ENCODE measurements at places on chromosomes 6 and 20.

DNA sequence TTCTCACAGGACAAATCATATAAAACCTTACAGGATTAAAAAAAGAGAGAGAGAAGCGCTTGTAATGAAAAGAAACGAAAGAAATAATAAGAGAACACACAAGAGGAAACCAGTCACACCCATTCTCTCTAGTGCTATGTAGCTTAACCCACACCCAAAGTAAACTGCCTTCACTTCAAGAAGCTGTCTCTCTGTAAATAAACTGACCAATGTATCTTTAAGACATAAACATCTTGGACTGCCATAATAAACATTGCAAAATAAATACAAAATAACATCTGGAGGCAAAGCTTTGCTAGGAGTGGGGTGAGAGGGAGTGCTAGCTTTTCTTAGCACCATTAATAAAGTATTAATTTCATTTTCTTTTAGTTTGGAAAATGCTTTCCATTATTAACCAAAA, 61.6 kb upstream of the RNF146 start:
- no peak for DNase-seq

- DNase-seq, result no peak
These were observed 119.4 kb downstream of the SASH1 start for GRCh38 chr6:148461986-148462577.

DNA sequence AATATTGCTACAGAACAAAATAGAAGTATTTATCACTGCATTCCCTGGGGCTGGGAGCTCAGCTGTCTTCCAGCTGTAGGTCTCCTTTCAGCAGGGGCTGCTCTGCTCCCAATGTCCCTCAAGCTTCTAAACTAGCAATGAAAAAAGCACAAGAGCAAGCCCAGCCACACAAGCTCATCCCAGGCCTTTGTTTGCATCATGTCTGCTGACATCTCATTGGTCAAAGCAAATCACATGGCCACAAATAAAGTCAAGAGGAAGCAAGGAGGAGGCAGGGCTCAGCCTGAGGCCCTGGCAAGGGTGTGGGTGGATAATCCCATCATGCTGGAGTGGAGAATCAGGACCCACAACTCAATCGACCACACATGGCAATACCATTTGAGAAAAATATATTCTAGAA, 2.2 kb upstream of the BFSP1 start:
- no peak for DNase-seq

GRCh38 chr6:81787313-81788068, 35.0 kb upstream of the TENT5A start:
- no peak for DNase-seq

GRCh38 chr20:30816182-30816645, 441.2 kb upstream of the DEFB115 start:
- DNase-seq, result no peak

GRCh38 chr6:147507162-147508041, 1.1 kb upstream of the SAMD5 start:
- no peak for DNase-seq

- no peak for DNase-seq
These were observed 472.5 kb upstream of the BTBD3 start for GRCh38 chr20:11445161-11445560.

DNA sequence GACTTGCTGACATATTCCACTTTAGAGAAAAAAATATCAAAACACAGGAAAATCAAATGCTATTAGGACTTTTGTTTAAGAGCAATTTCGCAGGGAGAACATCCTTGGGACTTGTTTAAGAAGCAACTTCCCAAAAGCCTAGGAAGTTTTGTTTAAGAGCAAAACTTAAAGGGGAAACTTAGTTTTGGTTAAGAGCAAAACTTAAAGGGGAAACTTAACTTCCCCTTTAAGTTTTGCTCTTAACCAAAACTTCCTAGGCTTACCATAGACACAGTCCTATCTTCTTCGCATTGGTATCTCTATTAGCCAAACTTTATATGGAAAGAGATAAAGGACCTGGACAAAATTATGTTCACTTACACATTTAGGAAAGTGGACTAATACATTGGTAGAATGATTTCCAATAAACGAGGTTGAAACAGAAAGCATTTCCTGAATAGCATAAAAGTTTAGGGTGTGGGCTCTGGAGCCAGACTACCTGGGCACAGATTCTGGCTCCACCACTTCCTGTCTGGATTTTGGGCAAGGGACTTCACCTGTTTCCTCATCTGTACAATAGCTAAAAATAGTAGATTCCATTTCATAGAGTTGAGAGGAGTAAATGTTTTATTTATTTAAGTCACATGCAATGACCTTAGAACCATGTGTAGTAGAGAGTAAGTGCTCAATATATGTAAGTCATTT, 15.7 kb downstream of the PAQR8 start:
- DNase-seq, result no peak

DNA sequence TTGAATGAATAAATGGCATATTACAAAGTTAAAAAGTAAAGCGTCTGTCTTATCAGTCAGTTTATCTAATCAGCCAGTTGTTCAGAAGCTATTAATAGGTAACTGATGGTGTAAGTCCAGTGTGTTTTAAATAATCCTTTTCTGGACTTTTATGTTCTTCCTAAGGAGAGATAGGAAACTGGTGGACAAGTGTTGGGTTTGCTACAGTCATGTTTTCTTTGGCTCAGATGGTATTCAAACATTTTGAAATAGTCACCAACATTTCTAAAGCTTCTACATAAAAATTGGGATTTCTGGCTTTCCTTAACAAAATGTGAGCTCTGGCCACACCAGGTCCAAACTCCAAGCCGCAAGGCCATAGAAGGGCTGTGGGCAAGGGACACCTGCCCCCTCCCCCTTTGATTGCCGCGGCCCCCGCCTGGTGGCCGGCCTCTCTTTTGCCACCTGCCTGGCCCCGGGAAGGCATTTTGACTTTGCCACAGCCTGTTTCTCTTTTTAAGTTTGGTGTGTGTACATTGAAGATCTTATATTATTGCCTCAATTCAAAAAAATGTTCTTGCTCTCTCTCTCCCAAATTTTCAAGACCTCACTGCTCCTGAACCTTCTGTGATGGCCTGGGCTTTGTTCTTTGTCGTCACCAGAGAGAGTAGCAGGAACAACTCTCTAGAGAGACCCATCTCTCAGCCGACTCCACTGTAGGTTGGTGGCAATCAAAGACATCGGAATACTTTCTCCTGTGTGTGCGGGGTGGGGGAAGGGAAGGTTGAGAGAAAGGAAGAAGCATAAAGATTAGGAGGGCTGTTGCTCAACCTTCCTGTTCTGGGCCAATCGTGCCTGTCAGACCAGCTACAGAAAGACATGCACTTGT, 84.0 kb upstream of the ZNF217 start:
- DNase-seq, result peak; percentile 21

DNA sequence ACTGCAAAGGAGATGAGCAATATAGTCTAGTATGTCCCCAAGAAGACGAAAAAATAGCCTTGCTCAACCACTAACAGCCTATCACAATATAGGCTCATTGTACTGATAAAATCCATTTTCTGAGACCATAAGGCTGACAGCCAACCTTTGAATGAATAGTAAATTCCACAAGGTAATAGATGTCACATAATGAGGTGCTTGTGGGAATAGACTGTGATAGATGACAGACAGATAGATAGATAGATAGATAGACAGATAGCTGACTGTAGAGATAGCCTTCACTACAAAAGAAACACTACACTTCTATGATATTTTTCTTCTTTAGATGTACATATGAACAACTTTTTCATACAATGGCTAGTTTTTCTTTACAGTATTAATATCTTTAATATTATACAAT, 760.3 kb upstream of the NRSN1 start:
- DNase-seq, result no peak

- DNase-seq, result no peak
These were observed 4.7 kb downstream of the NKX2-2 start for GRCh38 chr20:21509079-21509596.

DNA sequence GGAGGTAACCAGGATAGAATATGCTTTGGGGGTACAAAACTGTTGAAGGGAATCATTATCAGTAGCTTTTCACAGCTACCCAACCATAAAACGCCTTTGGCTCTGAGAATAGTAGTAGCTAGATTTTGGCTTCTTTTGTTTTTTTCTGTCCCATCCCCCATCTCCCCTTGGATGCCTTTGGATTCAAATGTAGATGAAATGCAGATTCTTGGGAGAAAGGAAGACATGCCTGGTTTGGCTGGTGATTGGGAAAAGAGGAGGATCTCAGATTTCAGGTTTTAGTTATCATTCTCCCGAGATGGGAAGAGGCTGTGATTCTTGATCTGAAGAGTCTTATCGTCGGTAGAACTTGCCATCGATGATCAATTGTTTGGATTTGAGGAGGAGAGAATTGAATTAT, 3.5 kb upstream of the CDYL start:
- no peak for DNase-seq

DNA sequence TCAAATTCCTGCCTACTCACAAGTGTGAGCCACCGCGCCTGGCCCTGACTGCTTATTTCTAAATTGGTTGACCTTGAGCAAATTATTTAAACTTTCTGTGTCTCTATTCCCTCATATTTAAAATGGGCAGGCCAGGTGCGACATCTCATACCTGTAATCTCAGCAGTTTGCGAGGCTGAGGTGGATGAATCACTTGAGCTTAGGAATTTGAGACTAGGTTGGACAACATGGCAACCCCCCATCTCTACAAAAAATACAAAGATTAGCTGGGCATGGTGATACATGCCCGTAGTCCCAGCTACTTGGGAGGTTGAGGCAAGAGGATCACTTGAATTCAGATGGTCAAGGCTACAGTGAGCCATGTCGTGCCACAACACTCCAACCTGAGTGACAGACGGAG, 26.5 kb downstream of the DCBLD1 start:
- no peak for DNase-seq

GRCh38 chr6:21383450-21384085, 210.0 kb upstream of the SOX4 start:
- no peak for DNase-seq

GRCh38 chr6:14671261-14671681, 553.7 kb downstream of the CD83 start:
- no peak for DNase-seq

DNA sequence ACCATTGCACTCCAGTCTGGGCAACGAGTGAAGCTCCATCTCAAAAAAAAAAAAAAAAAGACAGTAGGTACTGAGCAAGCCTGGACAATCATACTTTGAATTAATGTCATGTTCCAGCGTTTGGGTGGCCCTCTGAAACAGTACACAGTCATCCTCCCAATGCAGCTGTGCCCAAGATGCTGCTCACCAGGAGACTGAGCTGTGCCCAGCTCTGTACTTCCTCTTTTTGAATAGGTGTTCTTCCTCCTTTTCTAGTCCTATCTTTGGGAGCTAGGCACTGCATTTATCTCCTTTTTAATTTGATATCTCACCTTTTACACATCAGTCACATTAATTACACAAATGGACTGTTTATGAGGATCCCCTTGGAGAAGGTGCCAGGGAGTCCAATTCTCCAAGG, 101.5 kb downstream of the RPP40 start:
- no peak for DNase-seq

DNA sequence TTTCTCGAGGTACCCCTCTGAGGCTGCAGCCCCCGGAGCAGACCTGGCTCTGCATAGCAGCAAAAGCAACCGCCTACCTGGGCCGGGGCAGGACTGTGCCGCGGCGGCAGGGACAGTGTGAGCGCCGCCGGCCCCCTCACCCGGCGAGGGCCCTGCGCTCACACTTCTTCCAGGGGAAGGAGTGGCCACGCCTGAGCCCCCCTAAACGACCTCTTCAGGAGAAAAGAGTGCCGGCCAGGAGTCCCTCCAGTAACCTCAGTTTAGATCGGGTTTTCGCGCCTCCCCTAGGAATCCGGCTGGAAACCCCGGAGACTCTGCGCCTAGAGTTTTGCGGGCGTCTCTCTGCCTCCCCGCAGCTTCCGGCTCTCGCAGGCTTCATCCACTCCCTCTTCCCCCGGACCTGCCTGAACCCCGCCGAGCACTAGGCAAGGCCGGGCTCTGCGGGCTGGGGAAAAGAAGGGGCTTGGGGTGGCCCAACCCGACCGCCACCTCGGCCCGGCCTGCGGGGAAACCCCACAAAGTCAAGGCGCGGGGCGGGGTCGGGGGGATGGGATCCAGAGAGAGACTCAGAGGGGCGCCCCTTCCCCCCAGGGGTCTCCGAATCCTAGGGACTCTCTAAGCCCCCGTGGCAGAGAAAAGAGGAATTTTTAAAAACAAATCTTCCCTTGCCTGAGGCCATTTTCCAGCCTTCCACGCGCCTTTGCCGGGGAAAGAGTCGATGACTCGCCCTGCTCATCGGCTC, 558 bp downstream of the LINC00237 start:
- no peak for DNase-seq

DNA sequence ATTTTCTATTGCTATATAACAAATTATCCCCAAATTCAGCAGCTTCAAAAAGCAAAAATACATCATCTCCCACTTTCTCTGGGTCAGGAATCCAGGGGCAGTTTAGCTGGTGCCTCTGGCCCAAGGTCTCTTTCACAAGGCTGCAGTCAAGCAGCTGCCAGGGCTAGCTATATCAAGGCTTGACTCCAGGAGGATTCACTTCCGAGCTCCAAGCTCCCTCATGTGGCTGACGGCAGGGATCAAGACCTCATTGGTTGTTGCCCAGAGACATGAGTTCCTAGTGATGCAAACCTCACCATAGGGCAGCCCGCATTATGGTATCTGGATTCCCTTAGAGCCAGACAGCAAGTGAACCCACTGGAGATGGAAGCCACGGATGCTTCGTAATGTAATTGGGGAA, 1.3 kb upstream of the VNN1 start:
- DNase-seq, result no peak

GRCh38 chr6:169248521-169248971, 5.1 kb downstream of the THBS2 start:
- no peak for DNase-seq

DNA sequence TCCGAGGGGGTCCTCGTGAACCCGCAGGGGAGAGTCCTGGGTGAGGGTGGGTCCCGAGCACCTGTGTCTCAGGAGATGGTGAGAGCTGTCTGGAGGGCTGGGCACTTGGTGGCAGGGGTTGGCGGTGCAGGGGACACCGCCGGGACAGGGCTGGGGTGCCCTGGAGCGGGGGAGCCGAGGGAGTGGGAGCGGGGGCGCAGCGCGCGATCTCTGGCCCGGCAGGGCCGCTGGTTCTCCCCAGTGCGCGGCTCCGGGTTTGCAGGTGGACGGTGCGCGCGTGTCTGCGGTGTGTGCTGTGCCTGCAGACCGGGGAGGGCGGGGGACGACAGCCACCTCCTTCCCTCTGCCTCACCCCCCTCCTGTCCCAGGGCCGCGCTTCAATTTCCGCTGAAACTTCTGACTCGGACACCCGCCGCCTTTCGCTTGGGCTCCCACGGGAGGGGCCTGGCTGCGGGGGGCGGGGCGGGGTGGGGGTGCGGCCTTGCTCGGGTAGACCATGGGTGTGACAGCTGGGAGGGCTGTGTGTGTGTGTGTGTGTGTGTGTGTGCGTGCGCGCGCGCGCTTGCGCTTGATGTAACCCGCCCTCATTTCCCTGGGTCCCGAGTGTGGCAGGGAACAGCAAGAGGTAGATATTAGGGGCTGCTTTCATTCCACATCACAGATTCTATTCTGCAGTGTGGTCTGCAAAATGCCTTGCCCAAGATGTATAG, 1.2 kb downstream of the TRIB3 start:
- peak; percentile 74 for DNase-seq

GRCh38 chr20:6974838-6975237, 207.4 kb downstream of the BMP2 start:
- no peak for DNase-seq

- DNase-seq, result no peak
These were observed 77.8 kb downstream of the OR2B2 start for GRCh38 chr6:27834384-27834783.

Data from activated T-cell treated with anti-CD3 and anti-CD28 coated beads, Interleukin-2, amount 50 U/mL, for 1 hour (primary cell).